Stromal cell of bone marrow (primary cell): ENCODE measurements at places on chromosomes 12 and 14.

DNA sequence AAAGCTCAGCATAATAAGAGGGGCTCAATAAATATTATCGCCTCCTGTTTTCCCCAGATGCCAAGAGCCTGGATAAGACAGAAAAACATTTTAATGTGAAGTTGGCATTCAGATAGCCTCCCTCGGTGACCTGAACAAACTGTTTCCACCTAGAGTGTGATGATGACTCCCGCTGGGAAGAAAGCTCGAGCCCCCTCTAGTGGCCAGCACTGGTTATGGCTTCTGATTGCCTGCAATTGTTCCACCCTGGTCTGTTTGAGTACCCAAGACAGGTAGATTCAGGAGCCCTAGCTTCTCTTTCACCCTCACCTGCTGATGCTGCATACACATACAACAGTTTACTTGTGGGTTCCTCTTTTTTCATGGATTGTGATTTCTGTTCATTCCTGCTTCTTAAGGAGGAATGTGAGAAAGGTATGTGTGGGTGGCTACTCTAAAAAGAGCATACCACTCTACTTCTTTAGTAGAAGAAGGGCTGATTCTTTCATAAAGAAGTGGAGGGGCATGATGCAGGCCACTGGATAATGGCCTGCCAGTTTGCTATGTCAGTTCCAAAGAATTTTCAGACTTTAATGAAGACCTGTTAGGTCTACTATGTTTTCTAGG, 6.4 kb downstream of the ERG28 start:
- DNase-seq: no peak

GRCh38 chr14:94795372-94795771, 25.5 kb upstream of the GSC start:
- no peak for DNase-seq

GRCh38 chr14:101478796-101479410, 82.4 kb upstream of the DIO3 start:
- no peak for DNase-seq

DNA sequence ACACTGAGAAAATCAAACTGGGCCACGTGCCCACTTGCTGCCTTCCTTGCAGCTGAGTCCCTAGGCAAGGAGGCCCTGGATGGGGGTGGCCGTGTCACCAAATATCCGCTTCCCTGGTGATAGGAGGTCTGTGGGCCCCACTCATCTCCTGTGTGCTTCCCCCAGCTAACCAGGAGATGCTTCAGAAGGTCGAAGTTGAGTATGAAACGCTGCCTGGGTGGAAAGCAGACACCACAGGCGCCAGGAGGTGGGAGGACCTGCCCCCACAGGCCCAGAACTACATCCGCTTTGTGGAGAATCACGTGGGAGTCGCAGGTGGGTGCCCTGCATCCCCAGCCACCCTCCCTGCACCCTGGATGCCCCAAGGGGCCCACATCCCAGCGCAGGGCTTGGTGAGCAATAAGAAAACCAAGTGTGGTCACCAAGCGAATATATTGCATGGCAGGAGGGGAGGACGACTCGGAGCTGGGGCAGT, 6.8 kb upstream of the SIVA1 start:
- DNase-seq: no peak

DNA sequence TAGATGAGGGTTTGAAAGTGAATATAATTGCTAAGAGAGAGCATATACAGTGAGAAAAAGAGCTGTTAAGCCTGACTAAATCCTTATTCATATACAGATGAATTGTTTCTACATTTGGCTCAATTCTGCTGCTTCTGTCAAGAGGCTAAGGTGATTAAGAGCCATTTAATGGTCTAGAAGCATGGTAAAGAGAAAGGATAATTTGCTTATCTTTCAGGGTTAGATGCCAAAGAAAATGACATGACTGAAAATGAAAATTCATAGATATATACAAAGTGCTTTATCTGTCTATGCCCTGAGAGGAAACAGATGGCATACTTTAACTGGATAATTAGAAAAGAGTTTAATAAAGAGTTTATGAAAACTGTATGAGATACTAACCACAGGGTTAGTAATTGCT, 834.9 kb downstream of the SLC6A15 start:
- DNase-seq: no peak

- DNase-seq: no peak
Measured at GRCh38 chr12:96143827-96144565, 50.2 kb upstream of the ELK3 start.

- peak; percentile 74 for DNase-seq
Measured at GRCh38 chr14:35878272-35879150, 52.4 kb downstream of the BRMS1L start.

- DNase-seq: no peak
Measured at GRCh38 chr12:53268630-53269562, 797 bp downstream of the ESPL1 start.

- DNase-seq: no peak
Measured at GRCh38 chr12:112798048-112798760, 6.7 kb downstream of the RPH3A start.

GRCh38 chr12:30965613-30965985, 39.1 kb downstream of the TSPAN11 start:
- DNase-seq: no peak

DNA sequence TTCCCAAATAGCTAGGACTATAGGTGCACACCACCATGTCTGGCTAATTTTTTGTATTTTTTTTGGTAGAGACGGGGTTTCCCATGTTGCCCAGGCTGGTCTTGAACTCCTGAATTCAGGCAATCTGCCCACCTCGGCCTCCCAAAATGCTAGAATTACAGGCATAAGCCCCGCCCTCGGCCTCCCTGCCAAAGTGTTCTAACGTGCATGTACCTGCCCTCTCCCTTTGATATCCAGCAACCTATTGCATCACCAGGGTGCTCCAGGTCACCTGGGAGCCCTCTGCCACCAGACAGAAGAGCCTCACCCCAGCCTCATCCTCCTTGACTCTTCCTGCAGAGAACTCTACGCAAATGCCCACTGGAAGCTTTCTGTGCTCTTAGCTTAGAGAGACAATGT, 2.2 kb upstream of the EML1 start:
- no peak for DNase-seq

GRCh38 chr12:43396671-43397070, 155.3 kb downstream of the ADAMTS20 start:
- DNase-seq: no peak

- DNase-seq: peak; percentile 42
Measured at GRCh38 chr14:101965181-101965544, 790 bp downstream of the DYNC1H1 start.

- no peak for DNase-seq
Measured at GRCh38 chr12:121030576-121031212, 8.4 kb downstream of the OASL start.

DNA sequence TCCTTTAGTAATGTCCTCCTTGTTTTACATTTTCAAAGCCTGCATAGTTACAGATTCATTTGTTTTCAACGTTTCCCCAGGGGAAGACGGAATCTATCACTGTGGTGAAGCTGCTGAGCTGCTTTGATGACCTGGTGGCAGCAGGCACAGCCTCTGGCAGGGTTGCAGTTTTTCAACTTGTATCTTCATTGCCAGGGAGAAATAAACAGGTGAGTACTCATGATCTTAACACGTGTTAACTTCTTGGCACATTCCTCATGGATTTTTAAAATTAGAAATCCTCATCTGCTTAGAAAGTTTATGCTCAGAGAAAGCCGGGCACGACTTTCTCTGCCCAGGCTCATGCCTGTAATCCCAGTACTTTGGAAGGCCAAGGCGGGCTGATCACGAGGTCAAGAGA, 44.5 kb downstream of the TECPR2 start:
- DNase-seq: no peak

- DNase-seq: no peak
Measured at GRCh38 chr14:67425608-67426007, 13.6 kb upstream of the PLEK2 start.

- DNase-seq: peak; percentile 45
Measured at GRCh38 chr12:51351913-51352532, 5.5 kb upstream of the CELA1 start.

DNA sequence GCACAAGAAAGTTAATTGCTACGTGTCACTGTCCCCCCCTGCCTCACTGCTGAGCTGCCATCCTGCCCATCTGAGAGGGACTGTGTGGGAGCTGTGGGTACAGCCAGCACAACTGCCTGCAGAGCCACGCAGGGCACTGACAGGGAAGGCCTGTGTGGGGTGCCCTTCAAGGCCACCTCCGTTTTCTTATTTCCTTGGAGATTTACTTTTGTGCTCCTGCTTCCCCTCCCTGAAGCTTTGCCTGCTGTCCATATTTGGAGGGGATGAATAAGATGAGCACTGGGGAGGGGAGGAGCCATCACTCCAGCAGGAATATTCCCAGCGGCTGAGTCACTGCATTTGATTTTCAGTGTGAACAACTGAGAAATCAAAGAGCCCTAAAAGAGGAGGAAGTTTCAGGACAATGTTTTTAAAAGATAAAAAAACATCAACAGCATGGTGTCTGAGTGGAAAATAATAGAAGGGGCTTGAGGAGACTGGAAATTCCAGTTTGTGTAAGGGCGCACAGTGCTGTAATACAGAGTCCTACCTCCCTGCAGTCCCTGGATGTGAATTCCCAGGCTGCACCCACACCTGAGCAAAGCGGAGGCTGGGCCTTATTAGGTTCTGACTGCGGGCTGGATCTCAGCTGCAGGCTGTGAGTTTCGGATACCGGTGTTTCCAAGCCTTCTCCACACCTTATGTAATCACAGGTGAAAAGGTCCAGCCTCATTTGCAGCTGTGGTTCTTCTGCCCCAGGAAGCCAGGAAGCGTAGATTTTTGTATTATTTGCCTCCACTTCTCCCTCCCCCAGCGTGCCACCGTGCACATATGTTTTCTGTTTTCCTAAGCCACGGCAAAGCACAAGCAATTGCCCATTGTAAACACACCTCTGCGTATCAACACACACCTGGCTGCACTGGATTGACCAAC, 192.6 kb upstream of the BCL2L14 start:
- DNase-seq: peak; percentile 69

GRCh38 chr12:130642856-130643255, 73.2 kb downstream of the RIMBP2 start:
- no peak for DNase-seq

- DNase-seq: no peak
Measured at GRCh38 chr14:106872611-106873446, 1346.4 kb downstream of the TMEM121 start.

DNA sequence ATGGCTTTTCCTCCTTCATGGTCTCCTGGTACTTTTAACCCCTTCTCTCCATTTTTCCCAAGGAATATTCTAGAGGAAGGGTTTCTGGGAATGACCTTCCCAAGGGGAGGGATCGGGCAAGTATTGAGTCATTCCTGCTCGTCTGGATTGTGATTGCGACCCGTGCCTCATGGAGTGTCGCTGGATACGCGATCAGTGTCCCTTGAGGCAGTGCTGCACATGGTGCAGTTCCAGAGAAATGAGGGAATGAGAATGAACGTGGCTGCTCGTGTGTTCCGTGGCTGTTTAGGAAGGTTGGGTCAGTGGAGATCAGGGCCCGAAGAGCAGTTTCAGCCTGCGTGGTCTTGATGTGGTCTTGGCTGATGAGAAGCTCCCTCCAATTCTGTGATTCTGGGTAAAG, 234.4 kb downstream of the CACNA1C start:
- no peak for DNase-seq

DNA sequence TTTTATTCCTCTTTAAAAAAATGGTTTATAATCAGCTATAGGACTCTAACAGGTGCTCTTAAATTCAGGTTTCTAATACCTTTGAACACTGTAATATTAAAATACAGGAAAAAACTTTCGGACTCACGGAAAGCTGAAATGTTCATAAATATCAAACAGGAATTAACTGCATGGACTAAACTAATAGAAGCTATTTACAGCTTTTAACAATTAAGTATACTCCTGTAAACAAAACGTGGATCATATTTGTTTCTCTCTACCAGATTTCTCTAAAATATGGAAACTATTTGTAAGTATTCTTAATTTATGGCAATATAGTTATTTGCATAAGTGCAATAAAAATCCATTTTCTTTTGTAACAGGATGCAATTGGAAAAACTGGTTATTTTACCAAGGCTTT, 108.9 kb upstream of the RESF1 start:
- DNase-seq: no peak

GRCh38 chr14:49461529-49462401, 124.4 kb downstream of the RPS29 start:
- DNase-seq: peak; percentile 52

DNA sequence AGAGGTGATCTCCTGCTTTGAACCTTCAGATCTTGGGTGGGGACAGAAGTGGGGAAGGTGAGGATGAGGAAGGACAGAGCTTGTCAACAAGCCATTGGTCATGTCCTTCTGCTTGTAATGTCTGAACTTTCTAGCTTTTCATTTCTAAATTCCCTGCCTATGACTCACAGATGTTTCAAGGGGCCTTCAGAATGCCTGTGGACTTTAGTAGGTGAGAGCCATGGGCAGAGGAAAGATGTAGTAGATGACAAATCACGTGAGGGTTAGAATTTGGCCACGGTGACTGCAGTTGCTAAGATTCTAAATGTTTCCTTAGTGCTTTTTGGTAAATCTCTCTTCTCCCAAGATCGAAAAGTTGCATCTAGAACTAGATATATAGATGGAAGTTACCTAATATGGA, 18.7 kb upstream of the CREBL2 start:
- no peak for DNase-seq
